WTC11 (cell line): ENCODE measurements at places on chromosomes 6 and 20. TPM values are rescaled to one million over a fixed set of nuclear protein-coding genes. Genes with fewer than 3 reads are reported as not detected.

DNA sequence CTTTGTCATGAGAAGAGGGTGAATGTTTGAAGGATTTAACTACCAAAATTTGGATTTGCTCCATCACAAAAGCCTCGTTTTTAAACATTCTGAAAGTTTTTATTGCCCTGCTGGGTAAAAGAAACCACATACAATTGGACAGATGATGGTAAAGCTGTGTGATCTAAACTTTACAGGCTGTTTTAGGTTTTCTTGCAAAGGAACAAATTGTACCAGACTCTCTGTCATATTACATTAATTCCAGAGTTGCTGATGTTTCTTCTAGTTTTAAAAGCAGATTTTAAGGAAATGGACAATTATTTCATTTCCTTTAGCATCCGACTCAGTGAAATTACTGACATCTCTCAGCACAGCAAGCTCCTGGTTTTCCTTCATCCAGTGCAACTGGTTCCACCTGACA is 53.2 kb downstream of the CRYBG1 start:
- no peaks in the 10 kb centered on the region for H3K27me3 ChIP-seq
- H3K4me1 ChIP-seq, result peaks cover 5% of the 10 kb centered on the region
- no peak overlapping the region for H3K4me3 ChIP-seq
- DNase-seq, result no peak
- no peak overlapping the region for H3K27ac ChIP-seq

The KCNS1 gene
- 1.2 to 2.1 TPM (median 2.1 TPM) in 3 replicates for total RNA-seq

DNA sequence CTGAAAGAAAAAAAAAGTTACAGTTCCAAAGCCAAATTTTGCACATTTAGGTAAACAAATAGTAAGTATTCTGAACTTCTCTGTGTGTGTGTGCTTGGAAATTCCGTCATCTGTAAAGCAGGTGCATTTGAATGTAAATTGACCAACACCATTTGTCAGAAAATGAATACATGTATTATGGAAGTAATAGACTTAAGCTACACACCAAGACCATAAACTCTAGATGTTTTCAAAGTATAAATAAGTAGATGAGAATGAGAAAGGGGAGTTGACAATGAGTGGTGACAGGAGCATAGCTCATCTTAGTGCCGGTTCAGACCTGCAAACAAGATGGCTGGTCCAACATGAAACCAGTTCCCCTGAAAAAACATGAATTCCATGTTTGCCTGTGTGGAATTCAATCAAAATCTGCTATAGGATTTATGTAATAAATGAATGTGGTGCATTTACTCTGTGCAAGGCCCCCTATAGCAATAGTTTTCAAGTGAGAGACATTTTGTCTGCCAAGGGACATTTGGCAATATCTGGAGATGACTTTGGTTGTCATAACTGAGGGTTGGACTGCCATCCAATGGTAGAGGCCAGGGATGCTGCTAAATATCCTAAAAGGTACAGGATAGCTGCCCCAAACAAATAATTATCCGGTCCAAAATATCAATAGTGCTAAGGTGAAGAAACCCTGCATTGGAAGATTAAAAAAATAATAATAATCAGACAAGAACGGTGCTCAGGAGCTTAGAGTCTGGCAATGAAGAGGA is 11.0 kb upstream of the FILIP1 start:
- H3K27ac ChIP-seq, result no peak overlapping the region
- H3K27me3 ChIP-seq, result no peaks in the 10 kb centered on the region

- peaks cover 4% of the 10 kb centered on the region for H3K4me1 ChIP-seq
- no peak overlapping the region for H3K4me3 ChIP-seq
- no peak overlapping the region for H3K27ac ChIP-seq
- no peak for DNase-seq
- no peaks in the 10 kb centered on the region for H3K36me3 ChIP-seq
Observed at GRCh38 chr20:558117-558516, 14.5 kb upstream of the CSNK2A1 start.

The COL19A1 gene
- not detected in 3 replicates for total RNA-seq

GRCh38 chr6:155530219-155530834 is 74.7 kb upstream of the NOX3 start:
- no peak overlapping the region for H3K27ac ChIP-seq
- DNase-seq, result no peak
- peaks cover 6% of the 10 kb centered on the region for H3K36me3 ChIP-seq
- peaks cover 2% of the 10 kb centered on the region; the same call in 1 of the 2 replicates for H3K27me3 ChIP-seq
